ENCODE measurements at places on chromosomes 1 and 21.

- DNase-seq, result no peak
Measured at GRCh38 chr21:41648591-41649031, 118.2 kb downstream of the RIPK4 start.

- no peak for DNase-seq
Measured at GRCh38 chr1:115727706-115728249, 40.7 kb downstream of the CASQ2 start.

DNA sequence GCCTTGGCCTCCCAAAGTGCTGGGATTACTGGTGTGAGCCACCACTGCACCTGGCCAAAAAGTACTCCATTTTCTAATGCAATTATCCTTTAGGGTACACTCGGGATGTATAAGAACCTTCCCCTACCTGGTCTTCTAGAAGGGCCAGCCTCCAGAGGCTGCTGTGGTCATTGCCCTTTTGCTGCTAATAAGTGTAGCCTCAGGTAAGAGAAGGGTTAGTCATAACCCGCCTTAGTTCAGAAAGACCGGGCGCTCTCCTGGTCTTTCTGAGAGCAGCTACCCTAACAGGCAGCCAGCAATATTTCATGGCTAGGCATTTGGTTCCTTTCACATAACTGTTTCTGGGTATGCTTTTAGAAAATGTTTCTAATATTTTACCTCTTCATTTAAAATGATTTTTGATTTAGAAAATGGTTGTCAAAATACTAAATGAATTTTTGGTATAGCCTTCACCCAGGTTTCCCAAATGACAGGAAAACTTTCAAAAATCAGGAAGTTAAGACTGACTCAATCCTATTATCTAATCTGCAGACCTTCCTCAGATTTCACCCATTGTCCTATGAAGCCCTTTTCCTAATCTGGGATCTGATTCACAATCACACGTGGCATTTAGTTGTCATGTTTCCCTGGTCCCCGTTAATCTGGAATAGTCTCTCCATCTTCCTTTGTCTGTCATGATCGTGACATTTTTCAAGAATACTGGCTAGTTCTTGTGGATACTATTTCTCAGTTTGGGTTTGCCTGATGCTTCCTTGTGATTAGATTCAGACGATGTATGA is 479.0 kb downstream of the SIPA1L2 start:
- no peak for DNase-seq

DNA sequence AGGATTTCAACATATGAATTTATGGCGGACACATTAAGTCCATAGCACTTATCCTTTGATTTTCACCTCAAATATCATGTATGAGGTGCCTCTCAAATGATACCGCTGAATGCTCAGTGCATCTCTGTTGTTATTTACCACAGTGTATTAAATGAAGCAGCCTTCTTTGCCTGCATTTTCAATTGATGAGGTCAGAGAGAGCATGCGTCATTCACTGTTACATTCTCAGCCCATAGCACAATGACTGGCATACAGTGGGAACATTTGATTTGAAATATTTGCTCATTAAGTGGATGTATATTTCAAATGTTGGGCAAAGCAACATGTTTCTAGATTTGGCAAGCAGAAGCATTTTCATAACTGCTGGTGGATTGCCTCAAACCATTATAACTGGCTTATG is 45.7 kb downstream of the LRRC7 start:
- no peak for DNase-seq

DNA sequence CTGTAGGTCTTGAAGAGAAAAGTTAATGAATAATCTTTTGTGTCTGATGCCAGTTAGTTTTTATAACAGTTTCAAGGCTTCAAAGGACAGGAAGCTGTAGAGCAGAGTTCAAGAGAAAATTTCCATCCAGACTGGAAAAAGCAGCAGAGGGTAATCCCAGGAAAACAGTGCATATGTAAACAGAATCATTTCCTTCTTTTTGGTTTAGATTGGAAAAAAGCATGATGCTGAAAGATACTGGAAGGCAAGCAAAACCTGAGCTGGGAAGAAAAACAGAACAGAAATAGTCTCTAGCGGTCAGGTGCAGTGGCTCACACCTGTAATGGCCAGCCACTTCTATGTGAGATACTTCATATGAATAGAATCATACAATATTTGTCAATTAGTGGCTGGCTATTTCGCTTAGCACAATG is 71.9 kb downstream of the ZSWIM5 start:
- no peak for DNase-seq

- DNase-seq, result no peak
Measured at GRCh38 chr1:87202922-87203655, 125.6 kb upstream of the LMO4 start.

DNA sequence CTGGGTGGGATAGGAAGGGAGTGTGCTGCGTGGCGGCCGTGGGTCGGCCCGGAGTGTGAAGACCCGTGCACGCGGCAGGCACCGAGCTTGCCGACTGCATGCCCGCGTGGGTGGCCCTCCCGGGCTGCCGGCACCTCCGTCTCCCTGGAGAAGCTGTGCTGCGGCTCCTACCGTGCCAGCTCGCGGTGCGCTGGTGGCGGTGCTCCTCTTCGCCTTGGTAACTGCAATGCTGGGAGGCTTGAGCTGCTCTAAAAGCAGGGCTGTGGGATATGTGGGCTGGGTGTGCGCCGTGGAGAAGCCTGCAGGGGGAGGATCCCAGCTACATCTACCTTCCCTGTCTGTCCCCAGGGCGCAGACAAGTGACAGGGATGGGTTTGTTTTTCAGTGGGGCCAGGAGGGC is 2.4 kb downstream of the GABRD start:
- DNase-seq, result no peak

- no peak for DNase-seq
Measured at GRCh38 chr1:93842750-93843500, 36.1 kb downstream of the DNTTIP2 start.

DNA sequence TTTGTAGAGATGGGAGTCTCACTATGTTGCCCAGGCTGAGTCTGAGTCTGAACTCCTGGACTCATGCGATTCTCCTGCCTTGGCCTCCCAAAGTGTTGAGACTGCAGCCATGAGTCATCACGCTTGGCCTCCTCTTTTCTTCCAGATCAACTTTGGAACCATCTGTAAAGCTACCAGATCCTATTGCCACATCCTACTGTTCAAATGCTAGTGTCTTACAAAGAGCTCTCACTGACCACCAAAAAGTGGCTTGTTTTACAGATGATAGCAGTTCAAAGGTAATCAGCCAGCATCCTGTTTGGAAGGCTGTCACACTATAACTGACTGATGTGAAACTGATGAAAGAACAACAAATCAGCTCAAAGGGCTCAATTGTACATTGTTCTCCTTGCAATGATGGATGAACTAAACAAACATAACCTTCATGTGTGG is 221.6 kb downstream of the AKT3 start:
- DNase-seq, result no peak

- no peak for DNase-seq
Measured at GRCh38 chr1:53130878-53131589, 11.4 kb downstream of the SLC1A7 start.

DNA sequence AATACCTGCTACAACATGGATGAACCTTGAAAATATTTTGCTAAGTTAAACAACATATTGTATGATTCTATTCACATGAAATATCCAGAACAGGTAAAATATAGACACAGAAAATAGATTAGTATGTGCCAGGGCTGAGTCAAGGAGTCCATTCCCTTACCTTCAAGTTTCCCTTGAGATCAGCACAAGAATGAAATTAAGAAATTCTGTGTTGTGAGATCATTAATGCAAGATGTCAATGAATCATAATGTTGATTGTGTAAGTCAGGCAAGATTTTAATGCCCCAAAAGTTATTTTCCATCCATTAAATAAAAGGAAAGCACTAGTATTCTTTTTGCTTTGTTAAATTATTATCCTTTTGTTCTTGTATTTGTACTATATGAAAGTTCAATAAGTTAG is 139.4 kb downstream of the MRPL39 start:
- DNase-seq, result no peak

DNA sequence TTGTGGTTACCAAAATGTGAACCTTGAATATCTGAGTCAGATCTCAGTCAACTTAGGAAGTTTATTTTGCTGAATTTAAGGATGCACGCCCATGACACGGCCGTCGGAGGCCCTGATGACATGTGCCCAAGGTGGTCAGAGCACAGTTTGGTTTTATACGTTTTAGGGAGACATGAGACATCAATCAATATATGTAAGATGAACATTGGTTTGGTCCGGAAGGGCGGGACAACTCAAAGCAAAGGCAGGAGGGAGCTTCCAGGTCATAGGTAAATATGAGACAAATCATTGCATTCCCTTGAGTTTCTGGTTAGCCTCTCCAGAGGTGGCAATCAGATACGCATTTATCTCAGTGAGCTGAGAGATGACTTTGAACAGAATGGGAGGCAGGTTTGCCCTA is 1.0 kb upstream of the PRMT2 start:
- DNase-seq, result no peak

DNA sequence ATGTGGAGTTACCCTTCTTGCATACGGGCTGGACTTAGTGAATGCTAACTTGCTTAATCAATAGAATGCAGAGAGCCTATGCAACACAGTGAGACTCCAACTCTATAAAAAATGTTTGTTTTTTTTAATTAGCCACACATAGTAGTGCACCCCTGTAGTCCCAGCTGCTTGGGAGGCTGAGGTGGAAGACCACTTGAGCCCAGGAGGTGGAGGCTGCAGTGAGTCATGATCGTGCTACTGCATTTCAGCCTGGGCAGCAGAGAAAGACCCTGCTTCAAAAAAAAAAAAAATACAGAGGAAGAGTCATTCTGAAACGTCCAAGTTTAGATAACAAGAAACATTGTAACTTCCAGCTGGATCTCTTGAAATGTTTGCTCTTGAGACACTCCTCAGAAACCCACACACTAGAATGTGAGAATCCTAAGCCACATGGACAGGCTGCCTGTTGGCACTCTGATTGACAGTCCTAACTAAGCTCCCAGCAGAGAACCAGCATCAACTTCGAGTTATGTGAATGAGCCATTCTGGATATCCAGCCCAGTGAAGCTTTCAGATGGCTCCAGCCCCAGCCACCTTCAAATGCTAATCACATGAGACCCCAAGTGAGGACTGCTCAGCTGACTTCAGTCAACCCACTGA is 20.0 kb upstream of the CAP1 start:
- DNase-seq, result no peak

- DNase-seq, result peak; percentile 37
Measured at GRCh38 chr21:29299916-29300806, 1.4 kb downstream of the BACH1 start.

- no peak for DNase-seq
Measured at GRCh38 chr1:214983126-214983869, 99.2 kb upstream of the KCNK2 start.

- DNase-seq, result no peak
Measured at GRCh38 chr1:7698641-7699040, 72.5 kb upstream of the VAMP3 start.

DNA sequence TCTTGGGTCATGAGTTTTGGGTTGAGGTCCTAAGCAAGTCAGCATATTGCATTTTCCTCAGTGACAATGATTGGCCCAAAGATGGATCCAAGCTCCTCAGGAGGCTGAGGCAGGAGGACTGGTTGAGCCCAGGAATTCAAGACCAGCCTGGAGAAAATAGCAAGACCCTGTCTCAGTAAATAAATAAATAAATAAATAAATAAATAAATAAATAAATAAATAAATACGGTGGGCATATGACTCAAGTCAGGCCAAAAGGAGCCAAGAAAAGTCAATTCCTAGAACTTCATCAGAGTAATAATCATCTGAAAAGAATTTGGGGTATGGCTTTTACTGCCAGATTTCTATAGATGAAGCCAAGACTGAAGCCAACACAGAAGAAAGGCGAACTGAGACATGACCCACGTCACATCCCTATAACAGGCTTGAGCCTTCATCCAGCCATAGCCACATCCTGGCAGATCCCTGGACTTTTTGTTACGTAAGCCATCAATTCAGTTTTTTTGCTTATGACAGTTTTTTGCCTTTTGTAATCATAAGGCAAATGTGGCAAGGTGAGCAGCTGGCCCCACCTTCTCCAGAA is 88.5 kb upstream of the NFASC start:
- no peak for DNase-seq

DNA sequence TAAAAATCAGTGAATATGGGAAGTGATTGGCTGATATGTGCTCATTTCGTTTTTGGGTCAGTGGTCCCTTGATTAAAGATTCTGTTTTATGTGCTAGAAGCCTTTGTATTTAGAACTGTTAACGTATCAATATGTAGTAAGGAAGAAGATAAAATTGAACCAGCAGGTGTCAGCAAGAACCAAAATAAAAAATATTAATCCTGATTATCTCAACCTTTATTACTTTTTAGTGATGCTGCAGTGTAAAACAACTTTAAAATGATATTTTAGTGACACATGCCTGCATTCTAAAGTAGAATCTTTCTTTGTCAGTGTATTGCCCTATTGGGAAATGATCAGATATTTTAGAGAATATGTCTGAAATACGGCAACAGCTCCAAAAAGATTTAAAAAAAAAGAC is 49.5 kb downstream of the NEK7 start:
- no peak for DNase-seq

DNA sequence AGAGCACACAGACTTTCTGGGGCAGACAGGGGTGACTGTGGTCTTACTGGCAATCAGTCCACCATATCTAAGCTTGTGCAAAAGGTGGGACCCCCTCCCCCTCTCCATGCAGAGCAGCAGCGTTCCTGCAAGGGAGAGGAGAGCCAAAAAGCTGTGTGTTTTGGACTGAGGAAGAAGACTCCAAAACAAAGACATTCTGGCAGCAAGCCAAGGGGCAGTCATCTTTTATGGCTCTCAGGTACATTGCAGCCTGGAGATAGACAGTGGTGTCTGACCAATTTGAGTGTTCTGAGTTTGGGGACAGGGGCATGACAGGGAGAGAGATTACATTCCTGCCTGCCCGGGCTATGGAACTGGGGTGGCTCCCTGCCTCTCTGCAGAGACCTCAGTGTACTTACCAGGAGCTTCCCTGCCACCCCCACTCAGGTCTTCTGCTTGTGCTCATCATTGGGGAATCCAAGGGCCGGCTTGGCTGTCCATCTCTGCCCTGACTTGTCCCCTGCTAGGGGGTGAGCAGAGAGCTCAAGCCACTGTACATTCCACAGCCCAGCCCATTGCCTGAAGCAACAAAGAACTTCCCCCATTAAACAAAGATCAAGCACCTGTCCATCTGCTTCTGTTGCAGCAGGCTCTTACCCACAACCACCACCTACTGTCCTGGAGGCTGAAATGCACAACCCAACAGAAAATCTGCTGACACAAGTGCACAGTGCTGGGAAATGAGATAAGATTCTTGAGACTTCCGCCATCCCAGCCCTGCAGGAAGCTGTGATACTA is 131.1 kb downstream of the EVI5 start:
- no peak for DNase-seq

- DNase-seq, result no peak
Measured at GRCh38 chr21:34338226-34338625, 25.6 kb upstream of the KCNE2 start.

GRCh38 chr1:42929434-42930177 is 29.1 kb downstream of the SLC2A1 start:
- no peak for DNase-seq

- no peak for DNase-seq
Measured at GRCh38 chr1:31505911-31506497, 70.3 kb upstream of the TINAGL1 start.

GRCh38 chr1:226624526-226624925 is 76.0 kb downstream of the STUM start:
- no peak for DNase-seq

- DNase-seq, result no peak
Measured at GRCh38 chr1:20248971-20249612, 41.6 kb upstream of the VWA5B1 start.

- DNase-seq, result no peak
Measured at GRCh38 chr1:244920911-244921761, 56.8 kb upstream of the HNRNPU start.
